Epithelial cell of umbilical artery (primary cell): ENCODE measurements at places on chromosomes 5 and 9. TPM values are rescaled to one million over a fixed set of nuclear protein-coding genes. Genes with fewer than 3 reads are reported as not detected.

Gene IL9
- total RNA-seq, result not detected in 2 replicates

Gene SPATA31D4
- not detected in 2 replicates for total RNA-seq

Gene NR4A3
- under 0.01 TPM in 2 replicates for total RNA-seq

Gene TRIM32
- 16.9 and 18.2 TPM in 2 replicates for total RNA-seq

Gene IFNA2
- total RNA-seq, result not detected in 2 replicates
